Suprapubic skin (tissue), 4 donors: ENCODE measurements at places on chromosomes 5 and 9. TPM values are rescaled to one million over a fixed set of nuclear protein-coding genes. Genes with fewer than 3 reads are reported as not detected.

The TXNDC8 gene
- not detected for total RNA-seq

The IGIP gene
- 16.5 TPM for total RNA-seq

The MYO10 gene
- 83.2 TPM for total RNA-seq

DNA sequence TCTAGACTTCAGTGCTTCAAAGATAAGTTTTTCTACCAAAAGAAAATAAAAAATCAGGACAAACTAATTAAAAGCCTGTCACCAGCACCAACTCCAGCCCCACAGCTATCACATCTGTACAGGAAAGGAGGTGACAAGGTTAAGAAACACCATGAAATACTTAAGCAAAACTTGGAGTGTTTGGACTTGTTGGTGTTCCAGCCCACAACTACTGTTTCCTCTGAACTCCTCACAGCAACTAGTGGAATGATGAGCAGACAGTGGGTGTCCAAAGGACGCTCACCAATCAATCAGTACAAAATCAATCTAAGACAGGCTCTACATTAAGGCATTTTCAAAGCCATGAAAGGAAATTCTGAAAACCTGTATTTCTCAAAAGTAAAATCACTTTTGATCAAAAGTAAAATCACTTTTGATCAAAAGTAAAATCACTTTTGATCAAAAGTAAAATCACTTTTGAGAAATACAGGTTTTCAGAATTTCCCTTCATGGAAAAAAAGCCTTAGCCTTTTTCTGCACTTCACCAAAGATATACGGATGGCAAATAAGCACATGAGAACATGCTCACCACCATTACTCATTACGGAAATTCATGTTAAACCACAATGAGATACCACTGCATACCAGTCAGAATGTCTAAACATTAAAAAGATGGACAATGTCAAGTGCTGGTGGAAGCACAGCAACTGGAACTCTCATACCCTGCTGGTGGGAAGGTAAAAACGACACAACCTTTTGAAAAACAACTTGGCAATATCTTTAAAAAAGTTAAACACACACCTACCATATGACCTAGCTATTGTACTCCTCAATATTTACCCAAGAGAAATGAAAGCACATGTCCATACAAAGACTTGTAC is 79.7 kb downstream of the MED27 start:
- no peak for DNase-seq

- DNase-seq: no peak
Observed at GRCh38 chr5:133432956-133433532, 179.3 kb downstream of the FSTL4 start.

DNA sequence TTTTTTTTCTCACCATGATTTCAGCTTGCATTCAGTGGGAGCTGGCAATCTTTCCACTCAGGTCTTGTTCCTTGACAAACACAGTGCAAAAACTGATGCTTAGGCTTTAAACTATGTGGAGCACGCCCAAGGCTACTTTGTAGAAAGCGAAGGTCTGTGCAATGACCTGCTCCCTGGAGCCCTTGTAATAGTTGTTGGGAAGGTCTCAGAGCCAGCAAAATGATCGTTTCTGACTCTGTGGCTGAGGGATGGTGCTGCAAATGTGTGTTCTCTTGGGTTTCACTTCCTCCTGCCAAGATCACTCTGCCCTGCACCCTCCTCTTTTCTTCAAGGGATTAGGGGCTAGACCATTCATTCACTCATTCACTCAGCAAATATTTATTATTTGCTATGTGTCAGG is 249.7 kb upstream of the MAP3K1 start:
- no peak for DNase-seq

GRCh38 chr5:178117923-178118701 is 4.8 kb downstream of the N4BP3 start:
- DNase-seq: no peak
